MG63 (cell line): ENCODE measurements at places on chromosomes 2 and 18.

GRCh38 chr2:222568865-222569264 is 87.0 kb downstream of the FARSB start:
- peak; percentile 57 for DNase-seq

- no peak for DNase-seq
Observed at GRCh38 chr2:234447963-234448362, 48.9 kb downstream of the ARL4C start.

- DNase-seq: no peak
Observed at GRCh38 chr2:85326406-85327159, 1.2 kb downstream of the TGOLN2 start.

DNA sequence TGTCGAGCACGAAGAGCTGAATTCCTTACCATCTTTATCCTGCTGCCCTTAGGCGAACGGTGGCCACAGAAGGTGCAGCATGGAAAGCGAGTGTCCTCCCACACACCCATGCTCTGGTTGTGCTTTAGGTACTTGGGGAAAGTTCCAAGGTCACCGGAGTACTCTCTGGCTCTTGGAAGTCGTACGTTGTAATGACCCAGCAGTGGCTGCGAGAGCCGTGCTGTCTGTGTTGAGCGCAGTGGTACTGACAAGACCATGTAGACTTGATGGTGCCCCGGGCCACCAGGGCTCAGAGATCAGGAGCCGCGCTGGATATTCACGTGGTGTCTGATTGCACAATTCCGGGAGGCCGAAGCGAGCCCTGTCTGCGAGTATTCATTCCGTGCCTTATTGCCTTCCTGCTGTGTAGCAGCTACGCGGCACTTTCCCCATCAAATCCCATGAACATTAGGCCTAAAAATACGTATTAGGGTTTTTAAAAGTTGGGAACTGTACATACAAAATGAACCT is 222.0 kb downstream of the ZNF516 start:
- DNase-seq: no peak

GRCh38 chr18:5894611-5895298 is 567 bp downstream of the TMEM200C start:
- DNase-seq: no peak

- DNase-seq: no peak
Observed at GRCh38 chr18:37716106-37716735, 150.6 kb upstream of the CELF4 start.

GRCh38 chr2:145757503-145758246 is 1237.8 kb upstream of the ZEB2 start:
- no peak for DNase-seq

DNA sequence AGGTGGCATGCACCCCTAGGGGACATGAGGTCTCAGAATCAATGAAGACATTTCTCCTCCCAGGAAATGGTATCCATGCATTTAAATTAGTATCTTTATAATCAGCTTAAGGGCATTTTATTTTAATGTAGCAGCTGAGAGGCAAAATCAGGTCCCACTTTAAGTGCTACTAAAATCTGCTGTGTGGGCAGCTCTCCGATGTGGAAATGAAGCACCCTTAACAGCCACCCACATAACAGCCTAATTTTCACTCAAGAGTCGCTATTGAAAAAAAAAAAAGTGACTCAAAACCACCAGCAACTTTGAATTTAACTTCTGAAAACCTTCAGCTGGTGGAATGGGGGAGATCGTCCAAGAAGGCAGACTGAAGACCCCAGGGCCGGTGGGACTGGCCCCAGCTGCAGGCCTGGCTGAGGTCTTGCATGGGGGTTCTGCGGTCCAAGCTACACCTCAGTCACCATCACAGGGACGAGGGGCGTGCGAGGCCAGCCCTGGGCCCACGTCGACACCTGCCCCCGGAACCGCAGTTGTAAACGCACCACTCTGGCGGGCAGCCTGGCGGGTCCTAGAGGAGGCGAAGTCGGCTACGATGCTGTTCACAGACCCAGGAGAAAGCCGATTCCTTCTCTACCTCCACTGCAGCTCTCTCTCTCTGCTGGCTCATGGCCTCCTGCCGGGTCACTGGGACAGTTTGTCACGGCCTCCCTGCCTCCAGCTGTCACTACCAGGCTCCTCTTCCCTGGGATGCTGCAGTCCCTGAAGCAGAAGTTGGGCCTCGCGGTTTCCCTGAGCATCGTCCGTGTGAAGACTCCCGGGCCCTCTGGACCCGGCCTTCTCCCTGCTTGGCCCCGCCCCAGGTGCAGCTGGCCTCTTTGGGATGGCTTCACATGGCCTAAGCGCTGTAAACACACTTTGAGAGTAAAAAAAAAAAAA is 111.9 kb downstream of the KCNF1 start:
- no peak for DNase-seq

GRCh38 chr2:197239434-197239833 is 71.1 kb downstream of the ANKRD44 start:
- DNase-seq: no peak

- peak; percentile 30 for DNase-seq
Observed at GRCh38 chr18:49728542-49728941, 84.8 kb downstream of the ACAA2 start.

GRCh38 chr2:233556881-233557736 is 9.5 kb downstream of the USP40 start:
- peak; percentile 51 for DNase-seq

DNA sequence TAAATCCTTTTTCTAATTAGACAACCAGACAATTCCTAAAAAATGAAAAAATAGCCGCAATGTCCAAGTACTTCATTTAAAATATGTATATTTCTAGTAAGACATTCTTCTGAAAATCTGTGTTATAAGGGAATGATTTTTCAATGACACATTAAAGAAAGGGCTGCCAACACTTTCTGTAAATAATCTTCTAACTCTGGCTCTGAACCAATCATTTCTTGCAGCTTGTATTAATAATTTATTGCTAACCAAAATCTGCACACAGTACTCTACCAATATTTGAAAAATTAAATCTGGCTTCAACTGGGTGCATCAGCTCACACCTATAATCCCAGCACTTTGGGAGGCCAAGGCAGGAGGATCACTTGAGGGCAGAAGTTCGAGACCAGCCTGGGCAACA is 8.3 kb downstream of the NFU1 start:
- DNase-seq: no peak

DNA sequence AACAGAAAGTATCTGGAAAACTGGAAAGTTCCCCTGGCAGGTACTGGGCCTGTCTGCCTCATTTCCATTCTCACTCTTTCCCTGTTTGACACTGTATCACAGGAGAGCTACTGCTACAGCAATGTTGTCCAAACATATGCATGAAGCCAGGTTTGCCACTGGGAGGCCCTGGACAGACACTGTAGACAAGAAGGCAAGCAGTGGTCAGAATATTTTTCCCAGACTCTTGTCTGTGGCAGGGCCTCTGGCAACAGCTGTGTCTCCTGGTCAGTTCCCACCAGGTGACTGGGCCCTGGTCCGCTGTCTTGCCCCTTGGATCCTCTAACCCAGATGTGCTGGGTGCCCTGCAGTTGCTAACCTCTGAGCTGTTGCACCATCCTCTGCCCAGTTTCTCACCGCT is 178.9 kb upstream of the FANCL start:
- no peak for DNase-seq
